BE2C (cell line): ENCODE measurements at places on chromosomes 4 and X.

DNA sequence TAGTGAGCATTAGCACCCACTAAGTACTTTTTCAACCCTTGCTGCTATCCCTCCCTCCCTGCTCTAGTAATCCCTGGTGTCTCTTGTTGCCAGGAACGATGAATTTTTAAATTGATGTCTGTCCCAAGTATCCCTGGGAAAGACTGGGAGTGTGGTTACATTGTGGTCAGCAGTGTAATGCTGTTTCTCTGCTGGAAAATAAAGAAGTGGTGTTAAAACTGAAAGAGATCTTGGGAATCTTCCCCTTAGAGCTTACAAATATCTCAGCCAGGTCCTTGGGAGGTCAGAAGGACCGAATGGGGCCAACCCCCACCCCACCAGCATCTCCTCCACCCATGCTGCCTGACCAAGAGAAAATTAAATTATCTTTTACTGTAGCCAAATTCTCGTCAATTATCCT is 174.5 kb upstream of the MXRA5 start:
- DNase-seq, result no peak

GRCh38 chr4:3313139-3313538 is 20.3 kb downstream of the RGS12 start:
- peak; percentile 0 for DNase-seq

- no peak for DNase-seq
Observed at GRCh38 chr4:38315286-38315685, 348.7 kb upstream of the KLF3 start.

DNA sequence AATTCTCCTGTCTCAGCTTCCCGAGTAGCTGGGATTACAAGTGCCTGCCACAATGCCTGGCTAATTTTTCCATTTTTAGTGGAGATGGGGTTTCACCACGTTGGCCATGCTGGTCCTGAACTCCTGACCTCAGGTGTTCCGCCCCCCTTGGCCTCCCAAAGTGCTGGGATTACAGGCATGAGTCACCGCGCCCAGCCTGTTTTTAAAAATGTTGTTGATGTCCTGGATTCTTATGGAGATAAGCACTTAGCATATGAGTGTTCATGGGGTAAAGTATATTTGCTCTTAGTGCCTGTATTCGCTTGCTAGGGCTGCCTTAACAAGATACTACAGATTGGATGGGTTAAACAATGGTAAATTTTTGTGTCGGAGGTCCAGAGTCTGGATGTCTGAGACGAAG is 91.7 kb downstream of the CEP44 start:
- DNase-seq, result no peak

DNA sequence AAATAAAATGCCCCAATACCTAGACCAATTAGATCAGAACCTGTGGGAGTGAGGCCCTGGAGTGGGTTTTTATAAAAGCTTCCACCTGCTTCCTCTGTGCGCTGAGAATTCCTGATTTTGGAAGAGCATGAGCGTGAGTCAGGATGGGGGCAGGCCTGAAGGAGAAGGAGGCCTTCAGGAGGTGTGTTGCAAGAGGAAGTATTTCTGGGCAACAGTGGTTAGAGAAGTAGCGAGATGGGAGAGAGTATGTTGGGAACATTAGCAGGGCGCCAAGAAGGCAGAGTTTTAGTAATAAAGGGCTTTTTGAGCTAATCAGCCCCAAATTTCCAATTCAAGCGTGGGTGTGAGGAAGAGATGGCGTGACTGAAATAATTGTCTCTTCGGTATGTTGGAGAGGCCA is 349.8 kb downstream of the UNC5C start:
- no peak for DNase-seq

- no peak for DNase-seq
Observed at GRCh38 chr4:13920901-13921300, 293.4 kb upstream of the BOD1L1 start.

- no peak for DNase-seq
Observed at GRCh38 chr4:25103418-25103817, 56.8 kb downstream of the SEPSECS start.

DNA sequence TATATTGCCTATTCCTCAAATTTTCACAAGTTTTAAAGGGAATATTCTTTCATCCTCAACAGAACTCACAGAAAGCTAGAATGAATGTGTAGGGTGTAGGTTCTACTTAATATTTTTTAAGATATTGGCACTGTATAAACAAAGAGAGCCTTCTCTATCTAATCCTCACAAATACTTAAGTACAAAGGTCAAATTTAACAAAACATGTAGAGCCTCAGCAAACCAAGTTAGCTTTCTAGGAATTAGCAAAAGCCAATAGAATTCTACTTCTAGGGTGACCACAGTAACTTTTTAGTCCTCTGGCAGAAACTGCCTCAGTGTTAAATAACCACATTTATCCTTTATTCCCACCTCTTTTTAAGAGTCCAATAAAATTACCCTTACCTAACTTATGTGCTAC is 19.3 kb downstream of the DHX15 start:
- no peak for DNase-seq

- DNase-seq, result no peak
Observed at GRCh38 chr4:166413356-166413755, 540.3 kb downstream of the TLL1 start.

DNA sequence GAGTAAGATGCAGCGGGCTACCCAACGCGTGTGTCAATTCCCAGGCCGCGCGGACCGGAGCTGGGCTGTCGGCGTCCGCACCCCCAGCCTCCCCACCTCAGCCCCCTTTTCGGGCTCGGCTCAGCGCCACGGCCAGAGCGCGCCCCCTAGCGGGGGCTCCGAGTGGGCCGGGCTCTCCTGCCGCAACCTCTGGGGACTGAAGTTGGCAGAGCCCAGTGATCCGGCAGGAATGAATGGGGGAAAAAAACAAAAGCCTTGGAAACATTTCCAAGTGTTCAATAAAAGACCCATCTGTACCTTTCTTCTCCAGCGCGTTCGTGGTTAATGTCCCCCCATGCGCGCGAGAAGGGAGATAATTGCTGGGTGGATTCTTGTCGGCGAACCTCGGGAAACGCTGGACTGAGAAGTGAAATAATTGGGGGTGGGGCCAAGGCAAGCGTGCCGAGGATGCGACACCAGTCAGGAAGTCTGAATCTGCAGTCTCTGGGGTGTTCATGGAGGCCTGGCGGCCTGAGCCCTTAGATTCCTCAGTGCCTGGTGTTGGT is 5.2 kb upstream of the ARX start:
- DNase-seq, result peak; percentile 56

DNA sequence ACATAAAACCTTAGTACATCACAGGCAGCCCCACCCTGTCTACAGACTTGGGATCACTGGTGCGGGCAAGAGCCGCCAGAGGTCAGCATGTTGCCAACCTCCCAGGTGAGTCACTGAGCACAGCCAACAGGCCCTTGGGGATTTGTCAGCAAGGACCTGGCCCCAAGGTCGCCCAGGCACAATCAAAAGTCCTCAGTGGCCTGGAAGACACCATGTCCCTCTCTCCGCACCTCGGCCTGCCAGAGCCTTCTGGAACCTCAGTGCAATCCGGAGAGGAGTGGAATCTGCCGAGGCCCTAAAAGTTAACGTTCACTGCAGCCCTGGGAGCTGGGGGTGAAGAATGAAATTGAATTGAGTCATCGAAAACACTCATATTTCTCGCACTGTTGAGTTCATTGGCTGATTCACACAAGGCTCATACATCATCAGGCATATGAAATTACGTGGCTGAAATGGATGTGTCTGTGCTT is 74.3 kb downstream of the WFS1 start:
- DNase-seq, result no peak

GRCh38 chr4:14863418-14864364 is 138.6 kb upstream of the CPEB2 start:
- no peak for DNase-seq

DNA sequence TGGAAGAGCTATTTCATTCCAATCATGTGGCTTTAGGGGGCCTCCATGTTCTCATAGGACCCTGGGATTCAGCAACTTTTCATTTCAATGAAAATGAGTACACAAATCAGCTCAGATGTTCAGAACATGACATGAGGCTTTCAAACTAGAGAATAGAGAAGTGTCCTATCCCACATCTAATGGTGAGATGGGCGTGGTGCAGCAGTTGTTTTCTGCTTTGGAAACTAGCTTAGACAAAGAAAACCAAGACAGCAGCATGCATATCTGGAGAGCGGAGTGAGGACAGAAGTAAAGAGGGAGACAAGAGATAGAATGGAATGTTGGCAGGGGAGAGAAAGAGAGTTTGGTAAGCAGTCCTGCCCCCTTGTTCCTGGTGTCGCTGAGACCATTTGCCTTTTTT is 1009.1 kb upstream of the IGFBP7 start:
- DNase-seq, result no peak

DNA sequence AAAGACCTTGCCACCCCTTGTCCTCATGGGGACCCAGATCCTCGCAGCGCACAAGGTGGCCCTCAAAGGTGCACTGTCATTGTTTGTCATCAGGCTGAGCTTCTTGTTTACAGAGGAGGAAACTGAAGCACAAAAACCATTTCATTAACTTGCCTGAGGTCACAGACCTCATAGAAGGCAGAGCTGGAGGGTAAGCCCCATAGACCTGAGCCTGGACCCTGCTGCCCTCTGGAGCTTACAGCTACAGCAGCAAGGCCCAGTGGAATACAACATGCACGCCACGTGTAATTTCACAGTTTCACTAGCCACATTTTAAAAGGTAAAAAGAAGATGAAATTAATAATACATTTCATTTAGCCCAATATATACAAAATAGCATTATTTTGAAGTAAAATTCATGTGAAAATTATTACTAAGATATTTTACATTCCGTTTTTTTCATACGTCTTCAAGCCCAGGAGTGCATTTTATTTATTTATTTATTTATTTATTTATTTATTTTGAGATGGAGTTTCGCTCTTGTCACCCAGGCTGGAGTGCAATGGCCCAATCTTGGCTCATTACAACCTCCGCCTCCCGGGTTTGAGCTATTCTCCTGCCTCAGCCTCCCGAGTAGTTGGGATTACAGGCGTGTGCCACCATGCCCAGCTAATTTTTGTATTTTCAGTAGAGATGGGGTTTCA is 8.8 kb downstream of the JAKMIP1 start:
- DNase-seq, result no peak

- no peak for DNase-seq
Observed at GRCh38 chr4:105979506-105979905, 84.2 kb downstream of the NPNT start.

DNA sequence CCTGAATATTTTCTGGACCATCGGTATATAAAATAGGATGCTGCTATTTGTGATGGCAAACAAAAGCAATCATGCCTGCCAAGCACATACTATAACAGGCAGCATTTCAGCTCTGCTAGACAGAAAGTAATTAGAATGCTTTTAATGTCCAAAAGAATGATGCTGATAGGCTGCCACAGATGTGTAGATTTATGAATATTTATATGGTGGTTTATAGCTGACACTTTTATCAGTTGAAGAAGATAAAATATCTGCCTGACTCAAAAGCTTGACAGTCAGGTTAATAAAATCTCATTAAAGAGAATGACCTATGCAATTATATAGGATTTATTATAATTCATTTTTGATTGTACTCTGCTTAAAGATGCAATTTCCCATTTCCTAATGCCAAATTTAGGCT is 4.0 kb downstream of the BEND4 start:
- no peak for DNase-seq

- peak; percentile 15 for DNase-seq
Observed at GRCh38 chr4:106369456-106370060, 980 bp upstream of the GIMD1 start.

- no peak for DNase-seq
Observed at GRCh38 chr4:1830642-1831228, 25.2 kb downstream of the LETM1 start.

- DNase-seq, result no peak
Observed at GRCh38 chr4:38783109-38783460, 295 bp upstream of the TLR10 start.

- DNase-seq, result no peak
Observed at GRCh38 chr4:85842540-85842939, 367.6 kb downstream of the ARHGAP24 start.

DNA sequence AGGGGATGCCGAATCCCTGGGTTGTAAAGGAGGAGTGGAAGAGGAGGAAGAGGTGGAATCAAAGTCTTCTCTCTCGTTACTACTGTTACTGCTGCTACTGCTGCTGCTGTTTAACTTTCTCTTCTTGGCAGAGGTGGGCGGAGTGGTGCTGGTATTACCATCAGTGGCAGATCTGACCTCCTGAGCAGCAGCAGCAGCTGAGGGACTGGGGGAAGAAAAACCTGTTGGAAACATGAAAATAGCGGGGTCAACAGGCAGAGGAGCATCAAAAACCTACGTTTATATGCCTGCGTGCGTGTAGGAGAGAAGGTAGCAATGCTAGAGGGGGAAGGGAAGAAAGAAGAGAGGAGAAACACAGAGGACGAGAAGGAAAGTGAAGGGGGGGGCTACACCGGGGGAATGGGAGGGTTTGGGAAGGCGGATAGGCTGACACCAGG is 339 bp downstream of the CUL4B start:
- DNase-seq, result peak; percentile 16

- DNase-seq, result peak; percentile 86
Observed at GRCh38 chr4:181528570-181529184, 714.5 kb upstream of the TENM3 start.

DNA sequence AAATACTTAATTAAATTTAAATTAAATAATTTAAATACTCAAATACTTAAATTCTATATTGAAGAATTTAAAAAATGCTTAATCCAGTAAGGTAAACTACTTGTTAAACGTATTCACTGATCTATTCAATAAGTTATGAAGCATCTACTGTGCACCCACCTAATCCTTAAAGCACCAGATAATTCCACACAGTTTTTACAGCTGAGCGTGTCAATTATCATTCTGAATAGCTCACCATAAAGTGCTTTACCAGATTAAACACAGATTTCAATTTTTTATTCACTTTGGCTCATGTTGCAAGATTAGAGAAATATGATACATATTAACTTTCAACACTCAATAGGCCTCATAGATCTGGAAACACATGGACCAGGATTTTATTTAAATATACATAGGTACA is 79.2 kb upstream of the DDIT4L start:
- DNase-seq, result no peak

GRCh38 chr4:89166971-89167475 is 55.7 kb downstream of the TIGD2 start:
- no peak for DNase-seq

DNA sequence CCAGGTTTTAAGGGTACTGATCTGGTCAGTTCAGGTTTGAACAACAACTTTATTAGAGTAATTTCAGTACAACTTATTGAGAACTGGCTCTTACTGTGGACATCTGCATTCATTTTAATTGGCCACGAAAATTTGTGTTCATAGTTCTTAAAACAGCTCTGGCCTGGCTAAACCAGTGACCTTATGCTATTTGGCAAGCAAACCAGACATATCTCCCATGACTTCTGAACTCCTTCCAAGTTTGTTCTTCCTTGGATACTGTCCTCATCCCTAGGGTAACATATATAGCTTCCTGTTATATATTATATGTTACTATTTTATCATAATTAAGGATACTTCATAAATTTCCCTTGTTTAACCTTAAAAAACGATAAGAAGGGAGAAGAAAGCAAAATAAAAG is 841.9 kb downstream of the TRAM1L1 start:
- DNase-seq, result no peak

DNA sequence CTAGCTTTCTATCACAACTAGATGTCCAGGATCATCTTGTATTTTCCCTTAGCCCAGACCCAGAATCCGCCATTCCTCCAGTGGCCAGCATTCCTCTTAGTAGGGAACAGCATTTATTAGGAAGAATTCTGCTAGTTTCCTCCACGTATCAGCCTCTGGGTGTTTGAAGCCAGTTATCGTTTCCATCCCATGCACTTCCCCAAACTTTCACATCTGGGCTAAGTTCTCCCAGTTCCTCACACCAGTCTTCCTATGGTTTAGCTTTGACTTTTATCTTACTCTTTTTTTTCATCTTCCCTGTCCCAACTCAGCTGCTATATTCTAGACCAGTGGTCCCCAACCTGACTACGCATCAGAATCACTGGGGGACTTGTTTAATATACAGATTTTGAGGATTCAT is 53.5 kb upstream of the PRSS48 start:
- DNase-seq, result no peak

GRCh38 chr4:111736516-111736915 is 408.7 kb upstream of the FAM241A start:
- DNase-seq, result no peak
